ENCODE measurements at places on chromosomes 6 and 20. TPM values are rescaled to one million over a fixed set of nuclear protein-coding genes. Genes with fewer than 3 reads are reported as not detected.

DNA sequence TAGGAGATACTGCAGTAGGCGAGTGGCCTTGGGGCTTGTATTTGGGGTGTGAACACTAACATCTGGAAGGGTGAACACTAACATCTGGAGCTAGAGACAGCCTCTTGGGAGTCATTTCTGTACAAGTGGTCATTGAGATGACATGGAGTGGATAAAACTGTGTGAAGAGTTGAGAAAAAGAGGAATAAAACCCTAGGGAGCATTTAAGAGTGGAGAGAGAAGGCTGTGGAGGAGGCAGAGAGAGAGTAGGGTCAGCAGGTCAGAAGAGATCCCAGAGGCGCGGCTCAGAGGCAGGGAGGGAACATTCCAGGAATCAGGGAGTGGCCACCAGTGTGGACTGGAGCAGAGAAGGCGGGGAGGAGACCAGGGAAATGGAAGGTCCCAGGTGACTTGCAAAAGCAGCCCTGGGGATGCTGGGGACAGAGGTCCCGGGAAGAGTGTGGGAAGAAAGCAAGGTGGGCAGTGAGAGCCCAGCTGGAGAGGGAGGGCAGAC lies 202.0 kb upstream of the RNF24 start:
- no peaks in the 10 kb centered on the region for H3K36me3 ChIP-seq
- no peak overlapping the region for H3K27ac ChIP-seq
- peak; percentile 58 for DNase-seq
- no peak overlapping the region for H3K4me3 ChIP-seq

DNA sequence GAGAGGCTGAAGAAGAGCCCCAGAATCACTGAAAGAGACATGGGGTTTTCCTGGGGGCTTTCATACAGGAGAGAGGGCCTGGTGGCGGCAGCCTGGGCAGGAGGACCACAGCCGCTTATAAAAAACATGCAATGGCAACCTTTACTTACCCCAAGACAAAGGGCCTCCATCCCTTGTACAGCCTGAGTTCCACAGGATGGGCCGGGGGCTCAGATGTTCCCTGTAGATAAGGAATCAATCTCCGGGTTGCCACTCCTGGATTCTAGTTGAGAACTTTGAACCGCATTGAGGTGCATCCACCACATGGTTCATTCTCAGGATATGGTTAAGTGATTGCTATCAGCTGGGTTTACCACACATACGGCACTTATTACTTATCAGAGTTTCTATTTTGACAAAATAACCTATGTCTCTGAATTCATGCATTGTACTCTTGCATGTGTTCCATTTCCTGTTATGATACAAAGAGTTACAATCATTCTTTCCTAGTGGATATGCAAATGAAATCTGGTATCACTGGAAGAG lies 677.6 kb downstream of the KIF16B start:
- H3K4me1 ChIP-seq = no peaks in the 10 kb centered on the region
- H3K4me3 ChIP-seq = no peak overlapping the region
- no peaks in the 10 kb centered on the region for H3K27me3 ChIP-seq

- DNase-seq = no peak
- no peaks in the 10 kb centered on the region for H3K4me1 ChIP-seq
- no peaks in the 10 kb centered on the region for H3K36me3 ChIP-seq
- no peak overlapping the region for H3K27ac ChIP-seq
- H3K27me3 ChIP-seq = no peaks in the 10 kb centered on the region
Observed at GRCh38 chr20:6421321-6422248, 298.8 kb upstream of the FERMT1 start.

DNA sequence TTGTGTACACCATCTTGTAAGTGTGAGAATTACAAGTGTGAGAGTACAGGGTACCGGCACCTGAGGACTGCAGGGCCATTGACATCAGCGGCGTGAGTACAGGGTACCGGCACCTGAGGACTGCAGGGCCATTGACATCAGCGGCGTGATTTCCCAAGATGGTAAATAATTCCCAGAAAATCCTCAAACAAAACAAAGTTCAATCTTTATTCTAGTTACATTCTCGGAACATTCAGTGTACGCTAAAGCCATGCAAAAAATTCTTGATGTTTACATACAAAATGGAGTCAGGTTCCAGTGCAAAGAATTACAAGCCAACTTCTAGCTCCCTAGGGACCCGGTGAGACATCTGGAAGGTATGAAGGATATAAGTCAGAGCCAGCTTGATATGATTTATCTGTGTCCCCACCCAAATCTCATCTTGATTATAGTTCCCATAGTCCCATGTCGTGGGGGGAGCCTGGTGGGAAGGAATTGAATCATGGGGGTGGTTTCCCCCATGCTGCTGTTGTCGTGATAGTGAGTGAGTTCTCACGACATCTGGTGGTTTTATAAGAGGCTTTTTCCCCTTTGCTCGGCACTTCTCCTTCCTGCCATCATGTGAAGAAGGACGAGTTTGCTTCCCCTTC lies 172.7 kb downstream of the TTLL2 start:
- H3K27ac ChIP-seq = no peak overlapping the region
- DNase-seq = no peak
- H3K4me1 ChIP-seq = peaks cover 8% of the 10 kb centered on the region
- no peaks in the 10 kb centered on the region for H3K36me3 ChIP-seq
- H3K4me3 ChIP-seq = no peak overlapping the region

- no peak overlapping the region for H3K4me3 ChIP-seq
- H3K36me3 ChIP-seq = no peaks in the 10 kb centered on the region
- no peak for DNase-seq
- no peak overlapping the region for H3K27ac ChIP-seq
- H3K4me1 ChIP-seq = no peaks in the 10 kb centered on the region
Observed at GRCh38 chr6:63464060-63464459, 108.2 kb upstream of the LOC128125822 start.

- H3K4me3 ChIP-seq = no peak overlapping the region
- DNase-seq = no peak
- no peaks in the 10 kb centered on the region for H3K4me1 ChIP-seq
- no peaks in the 10 kb centered on the region for H3K36me3 ChIP-seq
- no peaks in the 10 kb centered on the region for H3K27me3 ChIP-seq
Observed at GRCh38 chr20:61896058-61896961, 169.4 kb downstream of the TAF4 start.

- peak; percentile 39 for DNase-seq
- no peaks in the 10 kb centered on the region for H3K4me1 ChIP-seq
Observed at GRCh38 chr6:110363748-110364147, 5.6 kb upstream of the METTL24 start.

- H3K36me3 ChIP-seq = no peaks in the 10 kb centered on the region
- no peaks in the 10 kb centered on the region for H3K27me3 ChIP-seq
- H3K4me1 ChIP-seq = no peaks in the 10 kb centered on the region
- H3K4me3 ChIP-seq = no peak overlapping the region
- DNase-seq = no peak
- H3K27ac ChIP-seq = no peak overlapping the region
Observed at GRCh38 chr6:16493112-16493511, 254.7 kb downstream of the GMPR start.

- no peaks in the 10 kb centered on the region for H3K27me3 ChIP-seq
- H3K27ac ChIP-seq = no peak overlapping the region
- no peaks in the 10 kb centered on the region for H3K4me1 ChIP-seq
- DNase-seq = no peak
- no peak overlapping the region for H3K4me3 ChIP-seq
Observed at GRCh38 chr20:31746068-31746878, 7.2 kb downstream of the TPX2 start.

DNA sequence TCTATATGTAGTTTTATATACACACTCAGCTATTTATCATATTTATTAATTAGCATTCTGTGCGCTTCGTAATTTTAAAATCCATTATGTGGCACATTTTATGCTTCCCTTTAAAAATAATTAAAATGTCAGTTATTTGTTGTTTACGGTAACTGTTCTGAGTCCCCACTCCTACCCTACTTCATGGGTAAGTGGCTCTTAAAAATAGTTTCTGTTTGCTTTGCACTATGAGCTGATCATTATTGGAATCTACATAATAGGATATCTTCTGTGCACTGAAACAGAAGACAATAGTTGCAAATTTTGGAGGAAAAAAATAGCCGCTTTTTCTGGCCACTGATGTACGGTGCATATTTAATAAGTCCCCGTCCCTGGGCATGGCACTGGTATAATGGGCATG lies 25.2 kb downstream of the LCA5 start:
- no peaks in the 10 kb centered on the region for H3K27me3 ChIP-seq
- no peak overlapping the region for H3K4me3 ChIP-seq
- DNase-seq = no peak
- no peaks in the 10 kb centered on the region for H3K4me1 ChIP-seq
- H3K36me3 ChIP-seq = peaks cover 18% of the 10 kb centered on the region

DNA sequence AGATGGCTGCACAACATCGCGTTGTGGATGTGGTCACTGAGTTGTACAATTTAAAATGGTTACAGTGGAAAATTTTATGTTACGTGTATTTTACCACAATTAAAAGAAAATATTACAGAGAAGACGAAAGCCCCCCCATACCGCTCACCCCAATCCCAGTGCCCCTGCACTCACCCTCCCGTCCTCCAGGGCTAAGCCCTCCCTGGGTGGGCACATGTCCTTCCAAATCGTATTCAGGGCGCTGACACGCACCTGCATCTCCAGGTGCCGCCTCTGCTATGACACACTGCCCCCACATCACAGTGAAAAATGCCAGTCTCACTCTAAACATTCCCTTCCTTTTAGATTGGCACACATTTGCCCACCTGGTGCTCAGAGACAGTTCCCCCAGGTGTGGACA lies 49.4 kb downstream of the PSMG4 start:
- no peaks in the 10 kb centered on the region for H3K27me3 ChIP-seq
- H3K4me3 ChIP-seq = no peak overlapping the region
- H3K27ac ChIP-seq = no peak overlapping the region
- no peak for DNase-seq

GRCh38 chr6:98843271-98844243 lies 9.2 kb downstream of the POU3F2 start:
- H3K4me1 ChIP-seq = peaks cover 23% of the 10 kb centered on the region
- peaks cover 100% of the 10 kb centered on the region for H3K27me3 ChIP-seq
- DNase-seq = no peak
- H3K36me3 ChIP-seq = no peaks in the 10 kb centered on the region
- H3K27ac ChIP-seq = no peak overlapping the region

GRCh38 chr20:52476074-52476750 lies 284.6 kb upstream of the ZFP64 start:
- H3K27me3 ChIP-seq = no peaks in the 10 kb centered on the region
- no peaks in the 10 kb centered on the region for H3K4me1 ChIP-seq
- no peak for DNase-seq
- H3K27ac ChIP-seq = no peak overlapping the region
- H3K36me3 ChIP-seq = no peaks in the 10 kb centered on the region
- no peak overlapping the region for H3K4me3 ChIP-seq

DNA sequence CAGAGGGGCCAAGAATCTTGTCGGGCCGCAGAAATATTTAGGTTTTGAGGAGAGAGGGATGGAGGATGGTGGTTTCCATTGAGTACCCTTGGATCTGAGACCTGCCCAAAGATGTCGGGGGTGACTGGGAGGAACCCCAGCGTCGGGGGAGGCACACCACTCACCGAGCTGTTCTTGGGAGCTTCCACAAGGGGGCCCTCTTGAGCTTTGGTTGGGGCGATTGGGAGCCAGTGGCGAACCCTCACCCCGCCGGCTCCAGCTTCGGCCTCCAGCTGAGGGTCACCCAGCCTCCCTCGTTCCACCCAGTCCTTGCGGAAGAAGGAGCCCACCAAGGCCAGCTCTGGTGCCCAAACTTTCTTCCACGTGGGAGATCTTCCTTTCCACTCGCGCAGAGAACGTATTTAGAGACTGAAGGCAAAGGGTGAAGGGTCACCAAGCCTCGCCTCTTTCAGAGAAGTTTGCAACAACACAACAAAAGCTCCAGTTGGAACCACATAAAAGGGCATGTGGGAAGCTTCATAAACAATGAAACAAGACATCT lies 33.6 kb downstream of the APCDD1L start:
- no peaks in the 10 kb centered on the region for H3K36me3 ChIP-seq
- peak overlapping the region; percentile 77 for H3K27ac ChIP-seq
- H3K4me3 ChIP-seq = no peak overlapping the region
- H3K4me1 ChIP-seq = no peaks in the 10 kb centered on the region
- no peaks in the 10 kb centered on the region for H3K27me3 ChIP-seq

DNA sequence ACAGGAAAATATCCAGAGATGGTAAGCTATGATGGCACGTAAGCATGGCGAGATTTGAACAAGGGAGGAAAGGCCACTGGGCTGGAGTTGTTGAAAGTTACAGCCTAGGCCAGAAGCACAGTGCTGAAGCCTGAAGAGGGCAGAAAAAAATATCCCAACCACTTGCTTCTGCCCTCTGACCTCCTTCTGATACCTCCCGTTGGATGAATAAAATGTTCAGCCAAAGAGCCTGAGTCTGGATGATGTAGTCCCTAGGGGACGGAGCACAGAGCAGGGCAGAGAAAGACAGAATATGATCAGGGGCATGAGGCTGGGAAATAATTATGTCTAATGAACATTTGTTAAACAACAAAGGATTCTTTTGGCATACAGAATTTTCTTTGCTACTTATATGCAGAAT lies 19.7 kb downstream of the KLHL31 start:
- H3K27ac ChIP-seq = no peak overlapping the region
- H3K36me3 ChIP-seq = no peaks in the 10 kb centered on the region
- H3K27me3 ChIP-seq = no peaks in the 10 kb centered on the region
- H3K4me3 ChIP-seq = no peak overlapping the region

DNA sequence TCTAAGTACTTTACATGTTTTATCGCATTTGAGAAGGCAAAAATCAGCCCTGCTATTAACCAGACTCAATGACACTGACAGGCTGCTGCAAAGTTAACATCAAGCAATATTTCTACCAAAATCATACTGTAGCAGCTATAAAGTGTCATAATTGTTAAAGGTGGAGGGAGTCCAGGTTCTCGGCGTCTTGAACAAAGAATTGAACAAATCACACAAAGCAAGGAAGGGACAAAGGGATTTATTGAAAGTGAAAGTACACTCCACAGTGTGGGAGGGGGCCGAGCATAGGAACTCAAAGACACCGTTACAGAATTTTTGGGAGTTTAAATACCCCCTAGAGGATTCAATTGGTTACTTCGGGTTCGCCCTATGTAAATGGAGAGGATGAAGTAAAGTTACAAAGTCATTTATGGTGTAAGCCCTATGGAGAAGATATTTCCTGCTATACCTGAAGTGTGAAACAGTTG lies 12.9 kb upstream of the ZNF391 start:
- H3K4me3 ChIP-seq = peak overlapping the region; percentile 88
- H3K27me3 ChIP-seq = no peaks in the 10 kb centered on the region
- DNase-seq = no peak

- no peaks in the 10 kb centered on the region for H3K27me3 ChIP-seq
- no peak overlapping the region for H3K27ac ChIP-seq
- H3K4me3 ChIP-seq = no peak overlapping the region
- H3K4me1 ChIP-seq = no peaks in the 10 kb centered on the region
Observed at GRCh38 chr20:1824181-1824580, 71.0 kb upstream of the SIRPA start.

- H3K4me3 ChIP-seq = no peak overlapping the region
- no peaks in the 10 kb centered on the region for H3K4me1 ChIP-seq
- no peaks in the 10 kb centered on the region for H3K27me3 ChIP-seq
- peak overlapping the region; percentile 14 for H3K27ac ChIP-seq
- no peaks in the 10 kb centered on the region for H3K36me3 ChIP-seq
- DNase-seq = no peak
Observed at GRCh38 chr6:169158691-169159090, 95.0 kb downstream of the THBS2 start.

Gene HTR1B
- total RNA-seq = 0.10 TPM

Gene LAMA4
- total RNA-seq = 86.6 TPM

Gene CTCFL
- total RNA-seq = not detected

Gene NRSN1
- total RNA-seq = not detected

Gene GLP1R
- total RNA-seq = 2.7 TPM

Gene GABRR2
- 1.1 TPM for total RNA-seq

Gene SIRPB2
- 2.8 TPM for total RNA-seq

Gene IMPG1
- total RNA-seq = not detected

Gene TNF
- total RNA-seq = 1.1 TPM

Gene C6orf15
- total RNA-seq = not detected

Gene ITPR3
- total RNA-seq = 5.4 TPM

Gene INSM1
- not detected for total RNA-seq

Data from heart left ventricle (tissue), 16 donors.